ENCODE measurements at places on chromosomes 12 and 14.

- no peak for DNase-seq
Measured at GRCh38 chr12:91702843-91703425, 442.7 kb downstream of the BTG1 start.

DNA sequence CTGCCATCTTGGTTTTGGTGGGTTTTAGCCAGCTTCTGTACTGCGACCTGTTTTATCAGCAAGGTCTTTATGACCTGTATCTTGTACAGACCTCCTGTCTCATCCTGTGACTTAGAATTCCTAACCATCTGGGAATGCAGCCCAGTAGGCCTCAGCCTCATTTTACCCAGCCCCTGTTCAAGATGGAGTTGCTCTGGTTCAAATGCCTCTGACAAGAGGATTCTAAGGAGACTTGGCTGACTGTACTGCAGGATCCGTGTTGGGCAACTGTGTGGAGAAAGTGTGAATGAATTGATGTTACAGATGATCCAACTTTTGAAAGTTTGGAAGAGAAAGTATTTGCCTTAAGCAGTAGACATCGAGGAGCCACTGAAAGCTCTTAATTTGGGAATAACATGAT, 91.0 kb downstream of the TTLL5 start:
- no peak for DNase-seq

- no peak for DNase-seq
Measured at GRCh38 chr14:103142721-103143302, 19.6 kb downstream of the TNFAIP2 start.

DNA sequence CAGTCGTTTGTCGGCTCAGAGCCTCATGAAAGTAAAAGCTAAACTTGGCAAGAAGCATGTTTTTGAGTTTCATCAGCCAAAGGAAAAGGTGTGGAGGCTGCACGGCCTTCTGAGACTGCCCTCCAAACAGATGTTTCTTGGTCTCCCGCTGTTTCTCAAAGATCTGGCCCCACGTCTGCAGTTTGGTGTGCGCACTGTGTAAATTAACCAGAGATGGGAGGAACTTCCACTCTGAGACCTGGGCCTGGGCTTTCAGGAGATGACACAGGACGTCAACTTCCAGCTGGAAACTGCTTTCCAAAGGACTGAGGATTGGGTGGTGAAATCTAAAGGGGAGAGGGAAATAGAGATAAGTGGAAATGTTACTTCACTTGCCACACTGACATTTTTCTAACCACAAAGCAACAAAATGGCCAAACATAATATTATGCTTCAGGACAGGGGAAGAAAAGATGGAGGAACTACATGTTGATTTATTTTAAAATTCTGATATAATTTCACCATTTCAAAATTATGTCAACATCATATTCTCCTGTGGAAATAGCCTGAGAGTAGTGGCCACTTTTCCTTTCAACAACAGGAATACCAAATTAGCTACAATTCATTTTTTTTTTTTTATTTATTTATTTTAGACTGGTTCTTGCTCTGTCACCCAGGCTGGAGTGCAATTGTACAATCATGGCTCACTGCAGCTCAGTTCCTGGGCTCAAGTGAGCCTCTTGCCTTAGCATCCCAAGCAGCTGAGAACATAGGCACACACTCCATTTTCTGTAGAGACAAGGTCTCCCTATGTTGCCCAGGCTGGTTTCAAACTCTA, 27.6 kb downstream of the KICS2 start:
- DNase-seq: no peak

DNA sequence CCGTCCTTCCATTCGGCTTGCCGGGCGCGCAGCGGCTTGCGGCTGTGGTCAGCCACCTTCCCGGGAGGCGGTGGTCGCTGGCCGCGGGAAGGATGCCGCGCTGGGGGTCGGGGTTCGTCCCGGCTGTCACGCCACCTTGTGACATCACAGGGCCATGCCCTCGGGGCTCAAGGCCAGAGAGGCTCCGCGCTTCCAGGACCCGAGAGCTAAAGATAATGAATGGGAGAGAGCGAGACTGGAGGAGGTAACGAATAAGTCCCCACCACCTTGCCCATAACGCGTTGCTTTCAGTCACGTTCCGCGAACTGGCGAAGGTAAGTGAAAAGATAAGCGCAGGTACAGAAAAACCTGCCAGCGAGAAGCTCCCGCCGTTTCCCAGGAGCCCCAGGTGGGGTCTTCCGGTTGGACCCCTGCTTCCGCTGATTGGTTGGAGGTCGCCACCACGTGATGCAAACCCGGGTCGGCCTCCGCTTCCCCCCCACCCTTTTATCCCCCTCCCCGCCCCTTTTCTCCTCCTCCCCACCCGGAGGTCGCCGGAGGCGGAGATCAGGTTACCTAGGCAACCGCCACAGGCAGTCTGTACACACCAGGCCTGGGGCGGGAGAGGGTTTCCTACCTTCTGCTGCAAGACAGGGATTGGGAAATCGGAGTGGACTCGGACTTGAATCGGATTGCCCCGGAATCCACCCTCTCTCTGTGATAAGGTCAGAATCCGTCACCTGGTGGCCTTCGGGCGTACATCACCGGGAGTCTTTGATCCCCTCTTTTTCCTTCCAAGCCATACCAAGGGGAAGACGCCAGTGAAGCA, at the start of gene LRRC9:
Gene LRRC9, plus strand, starts transcription at position 575 of the 808 bp plus-strand sequence.
- DNase-seq: no peak

- DNase-seq: no peak
Measured at GRCh38 chr12:14836336-14837210, 6.8 kb downstream of the ART4 start.

GRCh38 chr14:95784137-95784536, 70.2 kb upstream of the TCL1A start:
- no peak for DNase-seq

All from T-helper 17 cell (primary cell).